Effector memory CD4-positive, alpha-beta T cell (primary cell): ENCODE measurements at places on chromosomes 16 and 17.

DNA sequence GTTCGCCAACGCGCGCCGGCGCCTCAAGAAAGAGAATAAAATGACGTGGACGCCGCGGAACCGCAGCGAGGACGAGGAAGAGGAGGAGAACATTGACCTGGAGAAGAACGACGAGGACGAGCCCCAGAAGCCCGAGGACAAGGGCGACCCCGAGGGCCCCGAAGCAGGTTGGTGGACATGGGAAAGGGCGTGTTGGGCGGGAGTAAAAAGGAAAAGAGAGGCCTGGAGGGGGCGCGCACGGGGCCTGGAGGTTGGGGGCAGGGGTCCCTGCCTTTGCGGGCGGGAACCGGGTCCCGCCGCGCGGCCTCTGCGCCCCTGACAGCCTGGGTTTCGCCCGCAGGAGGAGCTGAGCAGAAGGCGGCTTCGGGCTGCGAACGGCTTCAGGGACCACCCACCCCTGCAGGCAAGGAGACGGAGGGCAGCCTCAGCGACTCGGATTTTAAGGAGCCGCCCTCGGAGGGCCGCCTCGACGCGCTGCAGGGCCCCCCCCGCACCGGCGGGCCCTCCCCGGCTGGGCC is 2.1 kb downstream of the IRX5 start:
- DNase-seq = no peak

- DNase-seq = no peak
These were observed 129.9 kb upstream of the CACNG5 start for GRCh38 chr17:66704858-66705520.

DNA sequence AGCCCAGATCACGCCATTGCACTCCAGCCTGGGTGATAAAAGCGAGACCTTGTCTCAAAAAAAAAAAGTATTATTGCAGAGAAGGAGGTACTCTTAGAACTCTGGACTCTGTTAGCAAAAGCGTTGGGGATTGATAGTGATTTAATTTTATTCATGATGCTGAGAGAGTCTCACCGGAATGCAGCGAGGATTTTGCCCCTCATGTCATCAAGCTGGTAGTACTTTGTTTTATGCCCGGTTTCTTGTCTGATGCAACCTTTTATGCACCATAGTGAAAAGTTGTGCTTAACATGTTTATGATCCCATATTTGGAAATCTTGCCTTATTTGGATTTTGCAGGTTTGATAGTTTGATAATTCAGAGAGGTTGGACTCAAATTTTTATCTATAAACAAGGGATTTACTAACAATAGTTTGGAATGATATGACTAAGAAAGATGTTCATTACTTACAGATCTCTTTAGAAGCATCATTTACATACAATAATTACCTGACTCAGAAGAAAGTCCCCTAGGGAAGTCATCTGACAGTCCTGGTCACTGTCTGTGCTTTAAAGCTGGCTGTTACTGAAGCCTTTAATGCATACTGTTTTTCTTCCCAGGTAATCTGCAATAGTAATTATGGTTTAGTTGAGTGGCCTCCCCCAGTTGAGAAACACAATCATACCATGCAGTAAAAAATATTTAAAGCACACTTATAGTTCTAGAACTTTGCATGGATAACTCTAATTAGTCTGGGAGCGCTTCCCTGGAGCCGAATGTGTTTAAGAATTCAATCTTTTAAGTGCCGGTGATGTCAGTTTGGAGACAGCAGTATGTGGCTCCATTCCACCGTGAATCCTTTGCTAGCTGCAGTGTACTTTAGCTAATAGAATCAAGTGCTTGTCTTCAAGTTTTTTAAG is 120.9 kb downstream of the PRKCA start:
- no peak for DNase-seq

GRCh38 chr17:2275722-2276121 is 27.9 kb downstream of the SMG6 start:
- DNase-seq = no peak

DNA sequence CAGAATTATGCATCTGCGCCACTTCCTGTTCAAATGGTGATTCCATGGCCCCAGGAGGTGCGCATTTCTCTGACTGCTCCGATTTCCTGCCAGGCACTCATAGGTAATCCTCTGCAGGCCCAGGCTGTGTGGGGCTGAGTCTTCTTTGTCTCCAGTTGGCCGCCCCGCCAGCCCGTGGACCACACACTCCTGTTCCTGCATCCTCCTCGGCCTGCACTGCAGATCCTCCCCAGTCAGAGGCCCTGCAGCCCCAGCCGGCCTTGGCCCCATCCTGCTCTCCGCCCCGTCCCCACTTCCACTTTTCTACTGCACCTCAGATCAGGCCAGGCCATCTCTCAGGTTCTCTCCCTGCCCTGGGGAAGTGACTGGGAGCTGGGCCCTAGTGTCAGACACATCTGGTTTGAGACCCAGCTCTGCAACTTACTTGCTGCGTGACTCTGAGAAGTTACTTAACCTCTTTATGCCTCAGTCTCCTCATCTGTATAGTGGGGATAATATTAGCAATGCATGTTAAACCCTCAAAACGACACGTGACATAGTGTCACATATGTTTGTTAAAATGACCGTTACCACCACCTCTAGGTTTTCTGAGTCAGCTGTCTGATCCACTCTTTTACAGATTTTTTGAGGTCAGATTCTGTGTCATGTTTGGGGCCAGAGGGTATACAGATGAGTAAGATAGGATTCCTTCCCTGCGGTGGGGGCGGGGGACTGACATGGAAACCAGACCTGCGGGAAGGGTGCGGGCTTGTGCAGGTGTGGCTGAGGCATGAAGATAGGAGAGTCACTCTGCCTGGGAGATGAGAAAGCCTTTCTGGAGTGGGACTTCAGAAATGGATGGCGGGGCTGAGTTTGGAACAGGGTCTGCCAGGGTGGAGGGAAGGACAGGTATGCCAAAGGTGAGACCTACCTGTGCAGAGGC is 12.8 kb downstream of the RAB11FIP4 start:
- no peak for DNase-seq

DNA sequence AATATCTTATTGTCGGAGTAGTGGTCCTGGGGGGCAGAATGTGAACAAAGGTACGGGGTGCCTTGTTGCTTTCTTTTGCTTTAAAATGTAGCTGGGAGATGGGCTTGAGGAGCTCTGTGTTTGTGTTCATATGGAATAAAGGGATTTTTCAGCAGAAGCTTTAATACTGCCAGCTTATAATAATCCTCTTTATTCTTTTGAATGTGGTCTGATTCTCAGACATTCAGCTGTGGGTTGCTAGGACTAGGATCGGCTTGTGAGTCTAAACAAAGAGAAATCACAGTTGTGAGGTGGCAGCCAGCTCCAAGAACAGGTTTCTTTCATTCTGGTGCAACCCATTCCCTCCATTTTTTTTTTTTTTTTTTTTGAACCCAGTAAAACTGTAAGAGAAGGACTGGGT is 7.2 kb downstream of the MRPL58 start:
- no peak for DNase-seq

DNA sequence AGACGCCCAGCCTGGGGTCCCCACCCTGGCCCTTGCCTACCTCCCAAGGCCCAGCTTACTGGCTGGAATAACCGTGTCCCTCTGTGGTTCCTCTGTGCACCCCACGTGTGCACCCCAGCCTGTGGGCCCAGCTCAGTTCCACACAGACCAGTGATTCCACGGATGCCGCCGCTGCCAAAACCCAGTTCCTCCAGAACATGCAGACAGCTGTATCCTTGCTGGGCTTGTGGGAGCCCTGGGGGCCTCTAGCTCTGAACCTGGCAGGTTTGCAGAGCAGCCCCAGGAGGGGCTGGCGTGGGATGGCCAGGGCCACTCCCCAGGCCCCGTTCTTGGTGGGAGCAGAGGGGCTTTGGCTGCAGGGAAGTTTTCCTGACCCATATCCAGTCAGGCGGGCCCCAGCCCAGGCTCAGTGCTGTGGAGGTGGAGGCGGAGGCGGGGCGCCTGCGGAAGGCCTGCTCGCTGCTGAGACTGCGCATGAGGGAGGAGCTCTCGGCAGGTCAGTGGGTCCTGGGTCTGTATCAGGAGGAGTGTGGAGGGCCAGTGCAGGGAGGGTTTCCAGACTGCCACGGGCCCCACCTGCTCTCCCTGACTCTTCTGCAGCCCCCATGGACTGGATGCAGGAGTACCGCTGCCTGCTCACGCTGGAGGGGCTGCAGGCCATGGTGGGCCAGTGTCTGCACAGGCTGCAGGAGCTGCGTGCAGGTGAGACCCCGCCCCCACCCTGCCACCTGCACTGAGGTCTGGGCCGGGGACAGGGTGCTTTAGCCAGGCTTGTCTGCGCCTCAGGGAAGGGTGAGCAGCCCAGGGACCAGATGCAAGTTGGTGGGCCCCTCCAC is 2.3 kb downstream of the TEDC2 start:
- no peak for DNase-seq

GRCh38 chr17:4074831-4075495 is 67.9 kb downstream of the ZZEF1 start:
- no peak for DNase-seq

DNA sequence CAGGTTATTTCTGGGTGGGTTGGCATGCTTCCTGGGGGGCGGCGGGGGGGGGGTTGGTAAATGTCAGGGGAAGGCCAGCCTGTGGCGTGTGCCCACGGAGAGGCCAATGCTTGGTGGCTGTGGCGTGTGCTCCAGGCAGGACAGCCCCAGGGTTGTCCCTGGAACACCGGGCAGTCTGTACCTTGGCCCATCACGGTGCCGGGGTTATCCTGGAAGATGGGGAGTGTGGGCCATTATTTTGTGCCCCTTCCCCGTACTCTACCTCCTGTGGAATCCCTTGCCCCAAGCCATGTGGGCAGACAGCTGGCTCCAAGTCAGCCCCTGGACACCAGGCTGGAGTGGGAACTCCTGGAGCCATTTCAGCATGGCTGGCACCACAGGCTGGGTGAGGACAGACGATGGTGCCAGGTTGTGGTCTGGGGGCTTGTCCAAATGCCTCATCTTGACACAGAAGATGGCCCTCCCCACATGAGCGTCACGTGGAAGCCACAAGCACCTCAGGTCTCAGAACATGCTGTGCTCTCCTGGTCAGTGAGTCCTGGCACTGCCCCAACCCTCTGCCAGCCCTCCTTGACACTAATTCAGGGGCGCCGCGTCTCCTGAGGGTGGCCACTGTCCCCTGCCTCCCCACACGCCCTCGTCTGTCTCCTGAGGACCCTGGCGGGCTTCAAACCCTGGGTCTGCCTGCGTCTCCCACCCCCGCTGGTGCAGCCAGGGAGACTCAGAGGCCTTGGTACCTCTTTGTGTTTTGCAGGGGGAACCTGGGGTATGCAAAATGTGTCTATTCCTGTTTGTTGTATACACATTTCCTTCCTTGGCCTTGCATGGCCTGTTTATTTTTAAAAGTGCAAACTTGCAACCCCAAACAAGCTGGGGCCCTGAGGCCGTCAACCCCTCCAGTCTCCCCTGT is 4.3 kb downstream of the SLC16A3 start:
- DNase-seq = no peak

DNA sequence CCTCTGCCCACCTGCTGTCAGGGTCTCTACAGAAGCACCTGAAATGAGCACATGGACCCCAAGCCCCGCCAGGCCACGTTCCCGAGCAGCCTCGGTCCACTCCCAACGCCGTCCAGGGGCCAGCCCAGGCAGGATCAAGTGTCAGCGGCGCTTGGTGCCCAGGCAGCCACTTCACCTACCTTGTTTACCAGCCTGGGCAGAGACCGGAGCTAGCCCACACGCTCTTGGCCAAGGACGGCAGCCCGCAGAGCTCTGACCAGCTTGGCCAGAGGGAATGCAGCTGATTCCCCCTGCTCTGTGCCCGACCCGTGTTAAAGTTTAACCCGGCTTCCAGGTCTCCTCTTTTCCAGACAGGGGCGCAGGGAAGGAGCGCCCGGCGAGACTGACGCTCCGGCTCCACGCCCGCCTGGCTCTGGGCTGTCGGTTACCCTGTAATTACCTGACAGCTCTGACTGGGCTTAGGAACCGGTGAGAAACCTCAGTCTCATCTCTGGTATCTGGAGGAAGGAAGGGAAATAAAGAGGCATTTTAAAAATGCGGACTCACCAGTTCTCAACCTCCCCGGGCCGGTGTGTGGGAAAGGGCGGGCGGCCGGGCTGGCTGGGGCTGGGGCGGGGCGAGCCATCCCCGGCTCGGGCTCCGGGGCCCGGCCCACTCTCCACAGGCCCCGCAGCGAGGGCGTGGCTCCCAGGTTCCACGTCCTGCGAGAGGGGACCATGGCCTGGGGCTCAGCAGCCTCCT is 4.6 kb downstream of the KIFC3 start:
- DNase-seq = no peak

DNA sequence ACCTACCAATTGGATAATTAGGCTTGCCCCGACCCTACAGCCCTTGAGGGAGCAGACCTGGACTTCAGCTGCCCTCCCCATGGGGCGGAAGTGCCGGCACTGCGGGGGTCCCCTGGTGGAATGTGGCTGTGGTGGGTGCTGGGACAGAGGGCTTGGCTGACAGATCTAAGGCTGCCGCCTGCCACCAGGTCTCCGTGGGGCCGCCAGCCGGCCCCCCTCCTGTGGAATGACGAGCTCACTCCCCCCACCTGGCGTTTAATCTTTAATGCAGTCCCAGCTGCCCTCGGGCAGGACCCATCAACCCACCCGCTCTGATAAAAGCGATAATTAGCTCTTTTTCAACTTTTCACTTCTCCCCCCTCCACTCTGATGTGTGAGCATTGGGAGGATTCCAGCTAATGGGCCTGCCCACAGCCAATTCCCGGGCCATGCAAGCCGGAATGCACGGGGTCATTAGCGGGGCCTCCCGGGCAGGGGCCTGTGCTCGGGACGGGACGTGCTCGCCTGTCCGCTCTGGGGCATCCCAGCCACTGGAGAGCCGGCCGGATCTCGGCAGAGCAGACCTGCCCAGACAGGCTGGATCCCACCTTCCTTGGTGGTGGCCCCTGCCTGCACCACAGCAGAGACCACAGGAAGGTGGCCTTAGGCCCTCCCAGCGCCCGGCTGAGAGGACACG is 28.3 kb upstream of the GOSR2 start:
- no peak for DNase-seq

DNA sequence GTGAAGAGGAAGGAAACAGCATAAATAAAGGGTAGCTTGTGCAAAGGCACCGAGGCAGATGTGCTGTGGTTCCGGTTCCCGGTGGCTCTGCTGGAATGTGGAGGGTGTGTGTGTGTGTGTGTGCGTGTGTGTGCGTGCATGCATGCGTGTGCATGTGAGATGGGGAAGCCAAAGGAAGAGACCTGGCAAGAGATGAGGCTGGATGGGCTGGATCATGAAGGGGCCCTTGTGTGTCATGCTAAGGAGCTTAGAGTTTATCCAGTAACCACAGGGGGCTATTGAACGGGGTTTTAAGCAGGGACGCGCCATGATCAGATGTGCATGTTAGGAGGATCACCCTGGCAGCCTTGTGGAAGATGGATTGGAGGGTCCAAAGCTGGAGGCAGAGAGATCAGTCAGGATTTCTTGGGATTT is 8.3 kb downstream of the WSCD1 start:
- DNase-seq = no peak

DNA sequence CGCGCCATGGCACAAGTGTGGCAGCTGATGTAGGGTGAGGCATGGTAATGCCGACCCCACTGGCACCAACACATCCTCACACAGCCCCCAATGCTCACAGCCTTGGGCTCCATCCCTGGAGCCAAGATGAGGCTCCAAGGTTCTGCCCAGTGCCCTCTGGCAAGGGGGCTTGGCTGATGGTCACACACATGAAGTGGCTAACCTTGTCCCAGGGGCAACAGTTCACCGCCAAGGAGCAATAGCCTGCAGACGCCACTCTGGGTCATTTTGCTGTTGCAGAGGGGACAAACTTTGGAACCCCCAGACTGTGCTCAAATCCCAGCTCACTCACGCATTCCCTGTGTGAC is 26.8 kb downstream of the TNFRSF13B start:
- DNase-seq = no peak

- no peak for DNase-seq
These were observed 32.1 kb downstream of the DGKE start for GRCh38 chr17:56866076-56866475.
